HFFc6 (cell line): ENCODE measurements at places on chromosomes 5 and 9.
A peak's percentile ranks its signal among the peaks of the same experiment; 100 is the strongest.

GRCh38 chr5:74424162-74424868 is 216.2 kb downstream of the ENC1 start:
- no peak for DNase-seq

DNA sequence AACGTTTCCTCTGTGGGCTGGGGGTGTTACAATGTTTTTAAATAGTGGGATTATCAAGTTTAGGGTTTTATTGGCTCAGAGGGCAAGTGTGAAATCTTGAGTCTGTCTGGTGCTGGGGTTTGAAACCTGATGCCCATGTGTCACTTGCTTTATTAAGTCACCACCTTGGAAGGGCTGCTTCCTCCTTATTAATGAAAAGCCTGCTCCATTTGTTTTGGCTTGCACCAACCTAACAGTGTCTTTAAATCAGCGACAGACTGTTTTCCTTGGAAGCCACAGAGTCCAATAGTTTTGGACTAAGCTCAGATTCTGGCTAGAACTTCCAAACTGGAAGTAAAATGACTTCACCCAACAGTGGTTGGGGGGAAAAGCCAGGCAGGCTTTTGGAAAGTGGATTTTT is 10.7 kb upstream of the PALM2AKAP2 start:
- DNase-seq, result no peak

DNA sequence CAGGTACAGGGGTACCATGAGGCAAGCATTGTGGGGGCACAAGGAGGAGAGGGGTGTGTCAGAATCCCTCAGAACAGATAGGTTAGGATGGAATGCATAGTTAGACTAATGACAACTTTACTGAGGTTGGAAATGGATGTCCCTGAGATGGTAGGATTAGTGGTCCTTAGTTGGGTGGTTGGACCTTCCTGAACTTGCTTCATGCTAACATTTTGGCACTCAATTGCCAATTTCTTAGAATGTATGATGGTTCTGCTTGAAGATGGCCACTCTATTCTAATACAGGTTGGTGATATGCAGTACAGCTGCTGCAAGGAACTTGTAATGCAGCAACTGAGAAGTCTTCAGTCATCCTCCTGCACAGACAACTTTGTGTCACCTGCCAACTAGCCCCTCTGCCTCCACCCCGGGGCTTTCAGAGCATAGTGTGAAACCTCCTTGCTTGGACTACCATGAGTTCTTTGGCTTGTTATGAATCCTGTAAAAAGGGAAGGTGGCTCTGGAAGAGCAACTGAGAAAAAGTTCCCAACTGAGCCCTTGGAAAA is 5.4 kb downstream of the CCNI2 start:
- DNase-seq, result no peak

GRCh38 chr5:167843881-167844572 is 447.4 kb upstream of the WWC1 start:
- DNase-seq, result no peak

- DNase-seq, result no peak
Measured at GRCh38 chr5:133453831-133454230, 158.5 kb downstream of the FSTL4 start.

- no peak for DNase-seq
Measured at GRCh38 chr5:139952574-139952973, 90.5 kb downstream of the NRG2 start.

DNA sequence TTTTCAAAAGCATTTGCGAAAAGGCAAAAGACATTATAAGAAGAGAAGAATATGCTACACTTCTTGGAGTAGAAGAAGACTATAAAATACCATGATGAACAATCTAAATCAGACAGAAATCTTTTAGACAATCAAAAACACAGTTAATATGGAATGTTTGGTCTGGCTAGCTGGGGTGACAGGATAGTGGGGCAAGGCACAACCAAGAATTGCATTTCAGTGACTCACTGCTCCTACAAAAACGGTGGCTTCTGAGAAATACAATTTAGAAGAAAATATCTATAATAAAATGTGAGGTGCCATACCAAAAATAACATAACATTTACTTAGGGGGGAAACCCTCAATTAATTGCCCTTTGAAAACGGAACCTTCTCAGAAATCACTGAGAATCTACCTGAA is 363.4 kb downstream of the NPR3 start:
- DNase-seq, result peak; percentile 60

- no peak for DNase-seq
Measured at GRCh38 chr9:129759319-129759718, 6.5 kb upstream of the PTGES start.

GRCh38 chr9:13898957-13899356 is 415.0 kb downstream of the NFIB start:
- DNase-seq, result no peak

GRCh38 chr5:146965761-146966659 is 87.5 kb upstream of the PPP2R2B start:
- DNase-seq, result peak; percentile 81

GRCh38 chr9:132997591-132997990 is 19.1 kb downstream of the GFI1B start:
- peak; percentile 39 for DNase-seq

DNA sequence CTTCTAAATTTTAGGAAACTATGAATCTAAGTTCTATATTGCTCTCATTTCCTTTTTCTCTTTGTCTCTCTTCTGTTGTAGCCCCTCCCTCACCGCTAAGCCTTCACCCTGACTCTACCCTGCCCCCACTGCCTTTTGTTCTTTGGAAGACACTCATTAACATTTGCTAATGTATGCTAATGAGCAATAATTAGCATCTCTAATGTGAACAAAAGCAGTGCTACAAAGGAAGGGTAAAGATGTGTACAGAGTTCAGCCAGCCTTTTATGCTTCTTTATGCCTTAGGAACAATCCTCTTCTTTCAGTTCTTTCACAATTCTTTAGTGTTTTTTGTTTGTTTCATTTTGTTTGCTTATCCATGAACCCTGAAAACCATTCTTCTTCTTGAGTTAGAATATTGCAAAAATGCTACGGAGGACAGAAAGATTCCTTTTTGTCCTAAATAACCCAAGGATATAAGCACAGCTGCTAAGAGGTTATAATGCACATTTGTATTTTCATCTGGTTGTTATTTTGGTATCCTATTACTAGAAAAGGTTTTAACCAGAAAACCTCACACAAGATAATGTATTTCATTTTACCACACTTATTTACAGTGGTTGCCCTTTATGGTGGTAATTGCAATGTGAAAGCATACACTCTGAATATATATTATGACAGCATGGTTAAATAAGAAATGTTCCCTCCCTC is 159.3 kb downstream of the TMC1 start:
- no peak for DNase-seq

GRCh38 chr5:167392240-167392639 is 899.2 kb upstream of the WWC1 start:
- no peak for DNase-seq

DNA sequence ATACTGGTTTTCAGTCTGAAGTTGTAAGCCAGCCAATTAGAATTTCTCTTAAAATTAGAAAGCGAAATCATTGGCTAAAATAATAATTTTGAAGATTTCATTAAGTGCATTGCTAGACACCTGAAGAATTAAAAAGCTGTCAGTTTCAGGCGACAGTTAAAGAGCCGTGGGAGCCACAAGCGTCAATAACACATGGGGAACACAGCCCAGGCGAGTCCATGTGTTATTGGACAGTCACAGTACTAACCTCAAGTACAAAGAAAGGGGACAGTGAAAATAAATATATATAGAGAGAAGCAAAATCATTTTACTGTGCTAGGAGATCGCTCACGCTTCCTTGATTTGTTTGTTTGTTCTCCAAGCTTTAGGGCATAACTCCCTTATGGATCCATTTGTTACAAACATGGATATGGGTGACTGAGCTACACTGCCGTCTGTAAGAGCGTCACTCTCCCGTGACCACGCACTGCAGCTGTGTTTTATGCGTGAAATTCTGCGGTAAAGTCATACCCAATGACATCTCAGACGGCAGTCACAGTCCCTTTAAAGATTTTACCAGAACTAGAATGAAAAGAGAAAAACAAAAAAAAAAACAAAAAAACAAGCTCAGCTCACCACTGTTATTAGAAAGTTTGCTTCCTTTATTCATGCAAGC is 83.2 kb downstream of the USP20 start:
- DNase-seq, result no peak

DNA sequence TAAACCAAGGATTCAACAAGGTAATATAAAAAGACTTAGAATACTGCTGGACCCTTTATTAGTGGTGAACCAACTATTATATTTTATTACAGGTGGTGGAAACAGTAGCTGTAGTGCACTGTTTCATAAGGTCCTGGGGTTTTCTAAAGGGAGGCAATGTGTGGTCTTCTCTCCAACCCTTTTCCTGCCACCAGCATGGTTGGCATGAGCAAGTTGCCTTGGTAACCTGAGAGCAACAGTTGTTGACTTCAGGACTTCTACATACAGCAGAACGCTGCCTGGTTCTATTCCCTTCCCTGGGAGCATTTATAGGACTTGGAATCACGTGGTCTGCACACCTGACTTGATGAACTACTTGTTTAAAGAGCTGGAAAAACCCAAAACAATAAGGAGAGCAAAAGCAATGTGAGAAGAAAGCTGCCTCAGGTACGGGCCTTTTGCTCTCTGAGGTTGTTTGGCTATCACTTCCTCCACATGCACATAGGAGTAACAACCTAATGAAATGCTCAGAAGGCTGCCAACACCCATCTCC is 81.1 kb upstream of the RAI14 start:
- no peak for DNase-seq
